ENCODE measurements at places on chromosomes 16 and 17. TPM values are rescaled to one million over a fixed set of nuclear protein-coding genes. Genes with fewer than 3 reads are reported as not detected.

The RHOT1 gene
- 64.8 TPM for polyA plus RNA-seq

The IGSF6 gene
- polyA plus RNA-seq: 6.0 TPM

The C17orf67 gene
- 3.5 TPM for polyA plus RNA-seq

The OR3A2 gene
- polyA plus RNA-seq: 0.14 TPM

The KRT26 gene
- polyA plus RNA-seq: not detected

The DNAAF8 gene
- 2.9 TPM for polyA plus RNA-seq

The P2RX5 gene
- polyA plus RNA-seq: 0.23 TPM

- H3K27me3 ChIP-seq: peaks cover 16% of the 10 kb centered on the region
- no peak overlapping the region for H3K4me3 ChIP-seq
Observed at GRCh38 chr16:85935391-85935973, 36.5 kb downstream of the IRF8 start.

DNA sequence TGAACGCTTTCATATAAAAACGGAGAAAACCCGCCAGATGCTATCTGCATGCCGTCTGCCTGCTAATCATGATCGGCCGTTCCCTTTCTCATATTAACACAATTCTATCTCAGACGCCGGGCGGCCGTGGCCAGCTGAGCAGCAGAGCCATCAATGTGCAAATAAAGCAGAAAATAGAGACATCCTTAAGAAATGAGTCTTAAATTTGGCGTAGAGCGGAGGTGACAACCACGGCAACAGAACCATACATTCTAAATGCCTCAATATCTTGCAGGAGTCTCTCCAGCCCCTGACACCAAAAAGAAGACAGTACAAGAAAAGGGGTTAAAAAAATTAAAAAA, 2.7 kb upstream of the IRX5 start:
- peak overlapping the region; percentile 79 for H3K27ac ChIP-seq
- no peaks in the 10 kb centered on the region for H3K36me3 ChIP-seq
- H3K27me3 ChIP-seq: peaks cover 97% of the 10 kb centered on the region
- no peaks in the 10 kb centered on the region for H3K4me1 ChIP-seq
- H3K4me3 ChIP-seq: peak overlapping the region; percentile 52
- no peak for DNase-seq

- peaks cover 29% of the 10 kb centered on the region for H3K4me1 ChIP-seq
- peaks cover 5% of the 10 kb centered on the region for H3K36me3 ChIP-seq
- no peaks in the 10 kb centered on the region for H3K27me3 ChIP-seq
Observed at GRCh38 chr17:18182978-18183333, 672 bp upstream of the ALKBH5 start.

GRCh38 chr17:17485420-17485819, 8.6 kb downstream of the MED9 start:
- no peak overlapping the region for H3K27ac ChIP-seq
- H3K36me3 ChIP-seq: no peaks in the 10 kb centered on the region
- DNase-seq: no peak
- H3K4me3 ChIP-seq: no peak overlapping the region
- H3K27me3 ChIP-seq: no peaks in the 10 kb centered on the region
- H3K4me1 ChIP-seq: no peaks in the 10 kb centered on the region

DNA sequence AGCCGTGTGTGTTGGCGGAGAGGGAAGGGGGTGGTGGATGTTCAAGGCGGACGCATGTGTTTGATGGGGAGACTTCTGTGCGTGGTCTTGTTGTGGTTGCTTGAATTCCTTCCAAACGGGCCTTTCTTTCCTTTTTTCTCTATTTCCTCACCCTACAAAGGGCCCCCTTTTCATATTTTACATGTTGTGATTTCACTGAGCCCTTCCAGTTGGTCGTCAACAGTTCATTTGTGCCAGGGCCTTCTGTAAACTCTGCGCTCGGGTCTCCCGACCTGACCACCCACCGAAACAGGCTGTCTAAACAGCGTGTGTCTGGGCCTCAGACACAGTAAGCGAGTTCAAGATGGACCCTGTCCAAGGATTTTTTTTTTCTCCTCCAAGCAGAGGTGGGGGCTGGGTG, 228.4 kb downstream of the IRF8 start:
- DNase-seq: peak; percentile 73
- no peaks in the 10 kb centered on the region for H3K36me3 ChIP-seq
- H3K27ac ChIP-seq: no peak overlapping the region
- no peak overlapping the region for H3K4me3 ChIP-seq
- peaks cover 31% of the 10 kb centered on the region for H3K27me3 ChIP-seq
- H3K4me1 ChIP-seq: no peaks in the 10 kb centered on the region

DNA sequence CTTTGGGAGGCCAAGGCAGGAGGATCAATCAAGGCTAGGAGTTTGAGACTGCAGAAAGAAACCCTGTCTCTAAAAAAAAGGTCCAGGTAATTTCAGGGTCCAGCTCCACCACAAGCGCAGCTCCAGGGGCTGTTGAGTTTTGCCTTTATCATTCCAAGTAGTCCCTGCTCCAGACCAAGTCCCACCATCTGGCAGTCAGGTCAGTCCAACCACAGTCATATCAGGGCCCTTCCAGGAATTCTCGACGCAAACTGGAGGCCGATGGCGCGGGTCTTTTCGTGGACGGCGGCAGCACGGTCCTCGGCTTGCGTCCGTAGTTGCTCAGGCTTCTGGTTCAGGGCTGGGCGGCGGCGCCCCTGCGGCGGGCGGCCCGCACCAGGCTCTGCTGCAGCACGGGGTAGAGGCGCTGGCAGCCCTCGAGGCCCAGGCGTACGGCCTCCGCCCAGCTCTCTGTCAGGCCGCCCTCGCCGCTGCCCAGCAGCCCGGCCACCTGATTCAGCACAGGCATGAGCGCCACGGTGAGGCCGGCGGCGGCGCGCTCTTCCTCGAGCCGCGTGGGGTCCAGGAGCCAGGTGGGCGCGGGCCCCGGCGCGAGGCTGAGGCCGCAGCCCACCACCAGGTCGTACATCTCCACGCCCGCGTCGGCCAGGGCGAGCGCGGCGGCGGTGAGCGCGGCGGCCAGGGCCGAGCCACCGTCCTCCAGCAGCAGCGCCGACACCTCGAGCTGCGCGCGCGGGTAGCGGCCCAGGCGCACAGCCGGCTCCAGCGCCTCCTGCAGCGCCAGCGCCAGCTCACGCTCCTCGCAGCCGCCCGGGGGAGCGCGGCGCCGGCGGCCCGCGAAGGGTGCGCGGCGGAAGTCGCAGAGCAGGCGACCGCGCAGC, 752 bp downstream of the EXOSC6 start:
- no peaks in the 10 kb centered on the region for H3K36me3 ChIP-seq
- peak overlapping the region; percentile 66 for H3K27ac ChIP-seq
- H3K4me3 ChIP-seq: peak overlapping the region; percentile 62
- DNase-seq: no peak
- peaks cover 12% of the 10 kb centered on the region for H3K4me1 ChIP-seq
- H3K27me3 ChIP-seq: no peaks in the 10 kb centered on the region

- no peaks in the 10 kb centered on the region for H3K36me3 ChIP-seq
- no peak overlapping the region for H3K27ac ChIP-seq
- no peaks in the 10 kb centered on the region for H3K4me1 ChIP-seq
- no peak overlapping the region for H3K4me3 ChIP-seq
- DNase-seq: no peak
Observed at GRCh38 chr17:38536661-38537060, 69.1 kb downstream of the SRCIN1 start.

- H3K27ac ChIP-seq: peak overlapping the region; percentile 72
- H3K27me3 ChIP-seq: no peaks in the 10 kb centered on the region
- peaks cover 15% of the 10 kb centered on the region for H3K36me3 ChIP-seq
- peaks cover 56% of the 10 kb centered on the region for H3K4me1 ChIP-seq
Observed at GRCh38 chr17:73232587-73233373, 28.9 kb downstream of the CPSF4L start.

- H3K36me3 ChIP-seq: no peaks in the 10 kb centered on the region
- H3K4me1 ChIP-seq: no peaks in the 10 kb centered on the region
- no peak overlapping the region for H3K27ac ChIP-seq
- H3K4me3 ChIP-seq: no peak overlapping the region
- peak; percentile 11 for DNase-seq
Observed at GRCh38 chr17:51860954-51861561, 297.5 kb downstream of the CA10 start.

DNA sequence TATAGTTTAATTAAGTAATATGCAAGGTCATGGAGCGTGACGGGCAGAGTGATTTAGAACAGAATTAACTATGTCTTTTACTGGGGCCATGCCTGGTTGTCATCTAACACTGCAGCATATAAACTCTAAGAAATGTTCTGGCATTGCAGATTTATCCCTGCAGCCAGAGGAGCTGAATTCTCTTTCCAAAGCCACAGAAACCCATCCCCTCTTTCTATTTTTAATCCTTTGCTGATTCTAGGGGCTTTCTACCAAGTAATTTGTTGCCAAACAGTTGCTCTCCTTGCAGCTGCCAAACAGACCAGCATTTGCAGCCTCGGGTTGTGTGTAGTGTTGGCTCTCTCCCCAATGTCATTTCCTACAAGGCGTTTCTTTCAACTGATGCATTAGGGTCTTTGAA, 243.2 kb upstream of the MON1B start:
- H3K27me3 ChIP-seq: no peaks in the 10 kb centered on the region
- no peak for DNase-seq
- no peaks in the 10 kb centered on the region for H3K4me1 ChIP-seq

DNA sequence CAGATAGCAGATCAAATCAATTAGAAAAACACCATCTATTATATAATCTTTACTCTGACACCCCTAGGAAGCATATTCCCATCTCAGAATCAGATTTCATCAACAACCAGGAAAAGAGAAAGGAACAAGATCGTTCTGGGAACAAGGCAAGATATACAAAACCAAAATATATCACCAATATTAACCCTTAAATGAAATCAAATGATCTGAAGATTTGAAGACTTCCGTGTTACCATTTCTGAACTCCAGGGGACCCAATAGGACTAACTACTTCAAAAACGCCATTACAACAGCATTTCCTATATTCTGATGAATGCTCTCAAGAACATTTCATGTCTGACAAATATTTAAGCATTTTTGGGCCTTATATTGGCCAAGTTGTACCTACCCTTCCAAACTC, 624.2 kb upstream of the ZFHX3 start:
- H3K27ac ChIP-seq: no peak overlapping the region
- H3K4me1 ChIP-seq: no peaks in the 10 kb centered on the region
- no peak for DNase-seq
- no peak overlapping the region for H3K4me3 ChIP-seq
- H3K36me3 ChIP-seq: no peaks in the 10 kb centered on the region

GRCh38 chr16:22816475-22816874, 2.5 kb downstream of the HS3ST2 start:
- no peaks in the 10 kb centered on the region for H3K36me3 ChIP-seq
- H3K27me3 ChIP-seq: peaks cover 57% of the 10 kb centered on the region
- no peak overlapping the region for H3K27ac ChIP-seq
- no peak for DNase-seq

- H3K4me1 ChIP-seq: peaks cover 16% of the 10 kb centered on the region
- DNase-seq: no peak
- no peak overlapping the region for H3K27ac ChIP-seq
- no peak overlapping the region for H3K4me3 ChIP-seq
- H3K36me3 ChIP-seq: peaks cover 55% of the 10 kb centered on the region
Observed at GRCh38 chr16:63998-64913, 8.2 kb downstream of the RHBDF1 start.

DNA sequence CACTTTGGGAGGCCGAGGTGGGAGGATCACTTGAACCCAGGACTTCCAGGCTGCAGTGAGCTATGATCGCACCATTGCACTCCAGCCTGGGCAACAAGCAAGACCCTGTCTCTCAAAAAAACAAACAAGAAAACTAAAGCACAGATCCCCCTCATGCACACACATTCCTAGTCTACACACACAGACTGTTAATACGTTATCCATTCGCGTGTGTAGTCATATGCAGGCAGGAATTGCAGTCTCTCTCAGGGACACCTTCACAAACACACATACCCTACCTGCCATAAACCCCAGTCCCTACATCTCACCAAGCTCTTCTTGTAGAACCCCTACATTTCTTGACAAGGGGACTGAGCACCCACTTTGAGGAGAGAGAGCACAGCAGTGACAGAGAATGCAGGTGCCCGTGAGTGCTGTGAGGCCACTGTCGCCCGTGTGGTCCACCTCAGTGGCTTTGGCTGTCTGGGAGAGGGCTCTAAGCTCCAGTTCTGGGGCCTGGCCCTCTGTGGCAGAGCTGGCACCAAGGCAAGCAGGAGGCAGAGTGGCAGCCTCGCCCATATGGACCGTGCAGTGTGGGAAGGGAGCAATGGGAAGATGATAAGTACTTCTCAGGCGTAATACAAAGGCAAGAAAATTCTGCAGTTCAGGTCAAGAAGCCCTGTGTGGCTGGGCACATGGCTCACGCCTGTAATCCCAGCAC, 59.0 kb upstream of the RPH3AL start:
- H3K4me1 ChIP-seq: peaks cover 48% of the 10 kb centered on the region
- DNase-seq: no peak
- H3K27ac ChIP-seq: peak overlapping the region; percentile 78
- no peak overlapping the region for H3K4me3 ChIP-seq
- no peaks in the 10 kb centered on the region for H3K36me3 ChIP-seq

GRCh38 chr17:48510761-48511604, 19.8 kb downstream of the HOXB1 start:
- peaks cover 44% of the 10 kb centered on the region for H3K27me3 ChIP-seq
- no peak overlapping the region for H3K27ac ChIP-seq
- peaks cover 7% of the 10 kb centered on the region for H3K4me1 ChIP-seq
- no peak overlapping the region for H3K4me3 ChIP-seq
- no peaks in the 10 kb centered on the region for H3K36me3 ChIP-seq

GRCh38 chr16:57352636-57353047, 5.9 kb upstream of the CCL22 start:
- H3K27ac ChIP-seq: no peak overlapping the region
- DNase-seq: no peak
- no peaks in the 10 kb centered on the region for H3K36me3 ChIP-seq
- no peaks in the 10 kb centered on the region for H3K27me3 ChIP-seq
- H3K4me1 ChIP-seq: peaks cover under 1% of the 10 kb centered on the region

DNA sequence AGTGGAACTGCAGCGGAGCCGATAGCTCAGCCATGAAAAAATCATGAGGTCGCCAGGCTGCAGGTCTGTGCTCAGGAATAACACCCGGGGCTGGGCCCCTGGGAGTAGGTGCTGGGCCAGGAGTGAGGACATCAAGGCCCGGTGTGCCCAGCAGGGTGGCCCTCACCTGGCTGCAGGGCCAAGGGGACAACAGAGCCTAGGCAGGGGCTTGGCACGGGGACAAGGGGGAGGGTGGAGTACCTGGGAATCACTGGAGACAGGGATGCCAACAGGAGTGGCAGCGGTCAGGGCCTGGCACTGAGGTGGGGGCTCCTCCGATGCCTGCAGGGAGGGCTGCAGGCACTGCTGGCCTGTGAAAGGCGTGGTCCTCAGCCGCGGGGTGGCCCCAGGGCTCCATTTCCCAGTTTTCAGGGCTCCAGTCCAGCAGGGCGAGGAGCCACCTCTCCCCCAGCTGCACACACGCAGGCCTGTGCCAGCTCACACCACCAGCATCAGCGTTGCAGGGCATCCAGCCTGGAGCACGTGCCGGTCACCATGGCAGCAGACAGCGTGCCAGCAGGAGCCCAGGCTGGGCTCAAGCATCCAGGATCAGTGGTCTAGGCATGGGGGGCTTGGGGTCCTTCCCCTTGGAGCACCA, 4.7 kb upstream of the FSCN2 start:
- no peak overlapping the region for H3K27ac ChIP-seq
- peaks cover 73% of the 10 kb centered on the region for H3K27me3 ChIP-seq
- no peak overlapping the region for H3K4me3 ChIP-seq

Measured in left lung (tissue), 14 donors.